ENCODE measurements at places on chromosomes 1 and 21. TPM values are rescaled to one million over a fixed set of nuclear protein-coding genes. Genes with fewer than 3 reads are reported as not detected.

DNA sequence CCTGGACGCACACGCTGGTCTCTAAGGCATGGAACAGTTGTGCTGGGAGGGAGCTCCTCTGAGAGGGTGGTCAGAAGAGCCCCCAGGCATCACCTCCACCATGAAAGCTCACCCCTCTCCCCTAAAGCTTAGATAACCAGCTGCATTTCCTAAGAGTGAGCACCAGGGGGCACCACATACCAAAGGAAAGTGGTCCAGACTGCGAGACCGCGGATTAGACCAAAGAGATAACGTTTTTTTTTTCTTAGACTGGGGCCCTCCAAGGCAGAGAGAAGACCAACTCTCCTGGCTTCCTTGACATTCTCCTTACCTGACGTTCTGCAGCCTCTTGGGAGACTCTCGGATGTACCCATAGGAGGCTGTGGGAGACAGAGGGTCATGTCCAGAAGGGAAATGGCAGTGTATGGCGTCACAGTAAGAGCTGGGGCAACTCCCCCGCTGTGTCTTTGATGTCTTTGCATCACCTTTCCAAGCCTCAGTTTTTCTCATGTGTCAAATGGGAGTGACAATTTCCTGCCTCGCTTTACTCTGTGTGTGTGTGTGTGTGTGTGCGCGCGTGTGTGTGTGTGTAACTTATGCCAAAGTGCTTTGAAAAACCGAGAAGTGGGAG, 12.3 kb upstream of the IFNLR1 start:
- H3K4me3 ChIP-seq: peak overlapping the region; percentile 30
- H3K4me1 ChIP-seq: peaks cover 30% of the 10 kb centered on the region
- DNase-seq: peak; percentile 61

DNA sequence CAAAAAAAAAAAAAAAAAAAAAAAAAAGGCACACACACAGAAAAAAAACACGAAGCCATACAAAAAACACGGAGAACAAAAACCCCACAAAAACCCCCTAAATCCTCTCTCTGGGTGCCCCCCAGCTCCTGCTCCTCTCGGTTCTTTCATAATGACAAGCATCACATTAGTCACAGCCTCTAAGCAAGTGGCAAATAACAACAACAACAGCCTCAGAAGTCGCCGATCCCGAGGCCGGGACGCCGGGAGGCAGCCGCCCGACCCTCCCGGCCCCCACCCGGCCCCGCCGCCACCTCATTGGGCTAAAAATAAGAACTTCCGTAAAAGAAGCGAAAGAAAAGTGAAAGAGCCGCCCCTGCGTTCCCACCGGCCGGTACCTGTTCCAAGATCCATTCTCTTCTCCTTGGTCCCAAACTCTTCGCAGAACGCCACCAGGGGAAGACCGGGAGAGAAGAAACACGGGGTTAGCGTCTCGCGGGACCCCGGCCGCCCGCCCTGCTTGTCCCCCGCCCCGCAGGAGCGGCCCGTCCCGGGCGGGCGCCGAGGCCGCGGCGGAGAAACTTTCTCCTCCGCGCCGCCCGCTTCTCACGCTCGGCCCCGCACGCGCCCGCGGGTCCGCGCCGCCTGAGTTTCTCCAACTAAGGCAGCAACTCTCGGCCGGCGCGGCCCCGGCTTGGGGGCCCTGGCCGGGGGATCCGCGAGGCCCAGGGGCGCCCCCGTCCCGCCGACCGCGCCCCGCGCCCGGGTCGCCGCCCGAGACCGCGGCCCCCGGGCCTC, 102.8 kb downstream of the CASZ1 start:
- peak overlapping the region; percentile 66 for H3K27ac ChIP-seq
- H3K27me3 ChIP-seq: peaks cover 20% of the 10 kb centered on the region
- peak overlapping the region; percentile 86 for H3K4me3 ChIP-seq
- no peaks in the 10 kb centered on the region for H3K36me3 ChIP-seq
- H3K4me1 ChIP-seq: peaks cover 29% of the 10 kb centered on the region

GRCh38 chr1:220271706-220272046, 577 bp downstream of the RAB3GAP2 start:
- no peak for DNase-seq
- H3K4me3 ChIP-seq: no peak overlapping the region
- H3K27ac ChIP-seq: no peak overlapping the region
- peaks cover 20% of the 10 kb centered on the region for H3K4me1 ChIP-seq

DNA sequence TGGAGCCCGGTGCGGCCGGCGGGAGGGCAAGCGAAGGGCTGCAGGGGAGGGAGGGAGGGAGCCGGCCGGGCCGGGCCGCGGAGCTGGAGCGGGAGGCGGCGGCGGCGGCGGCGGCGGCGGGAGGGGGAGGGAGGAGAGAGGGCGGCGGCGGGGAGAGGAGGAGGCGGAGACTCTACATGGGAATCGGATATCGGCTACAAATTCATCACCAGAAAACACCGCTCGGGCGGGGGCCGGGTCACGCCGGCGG, at the start of gene AKT3:
TSS of gene AKT3 (minus strand) at position 42 of the 250 bp plus-strand sequence. CDS start 7,073 bp downstream, outside the sequence.
- H3K4me1 ChIP-seq: peaks cover 20% of the 10 kb centered on the region
- H3K36me3 ChIP-seq: peaks cover 3% of the 10 kb centered on the region
- no peak for DNase-seq
- H3K4me3 ChIP-seq: peak within 1 kb of the TSS; percentile 97
- peak within 1 kb of the TSS; percentile 99 for H3K27ac ChIP-seq

Gene TMEM240
- 0.41 TPM for total RNA-seq

DNA sequence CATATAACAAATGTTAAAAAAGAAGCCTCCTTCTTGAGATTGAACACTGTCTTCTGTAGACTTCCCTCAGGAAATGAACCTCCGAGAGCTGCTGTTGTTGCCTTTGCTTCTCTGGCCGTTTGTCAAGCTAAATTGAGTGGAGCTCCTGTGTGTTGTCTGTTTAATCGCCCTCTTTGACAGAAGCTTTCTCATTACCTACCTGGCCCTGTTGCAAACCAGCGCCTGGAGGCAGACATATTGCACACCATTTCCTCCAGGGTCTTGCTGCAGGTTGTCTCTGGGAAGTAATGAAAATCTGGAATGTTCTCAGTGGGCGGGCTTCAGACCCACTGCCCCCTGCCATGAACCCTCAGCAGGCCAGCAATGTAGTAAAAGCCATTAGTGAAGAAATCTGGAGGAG, 83.3 kb downstream of the GABPA start:
- DNase-seq: no peak
- H3K36me3 ChIP-seq: no peaks in the 10 kb centered on the region
- no peak overlapping the region for H3K27ac ChIP-seq
- H3K4me1 ChIP-seq: no peaks in the 10 kb centered on the region

DNA sequence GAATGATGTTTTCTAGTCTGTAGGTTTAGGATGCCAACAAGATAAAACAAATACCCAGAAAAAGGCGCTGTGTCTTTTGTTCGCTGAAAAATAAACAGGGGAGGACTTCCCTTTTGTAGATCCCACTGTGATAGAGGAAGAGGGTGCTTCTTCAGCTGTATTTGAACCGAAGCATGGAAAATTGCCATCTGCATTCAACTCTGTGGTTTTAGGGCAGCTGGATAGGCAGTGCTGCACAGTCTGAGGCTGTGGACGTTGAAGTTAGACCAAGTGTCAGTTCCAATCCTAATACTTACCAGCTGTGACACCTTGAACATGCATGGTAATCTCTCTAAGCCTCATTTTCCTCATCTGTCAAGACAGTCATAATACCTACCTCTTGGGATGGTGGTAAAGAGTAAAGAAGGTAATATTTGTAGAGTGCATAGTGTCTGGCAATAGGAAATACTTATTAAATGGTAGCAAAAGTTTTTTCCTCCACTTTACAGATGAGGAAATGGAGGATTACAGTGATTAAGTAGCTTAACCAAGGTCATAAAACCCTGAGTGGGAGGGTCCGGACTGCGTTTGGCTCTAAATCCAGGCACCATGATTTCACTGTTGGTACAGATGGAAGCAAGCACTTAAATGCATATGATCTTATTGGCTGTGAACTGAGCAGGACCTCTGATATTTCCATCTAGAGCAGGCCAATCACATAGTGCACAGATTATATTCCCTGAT, 48.5 kb downstream of the UTP25 start:
- H3K27me3 ChIP-seq: peaks cover 22% of the 10 kb centered on the region
- H3K27ac ChIP-seq: no peak overlapping the region
- H3K4me1 ChIP-seq: no peaks in the 10 kb centered on the region
- DNase-seq: no peak
- no peaks in the 10 kb centered on the region for H3K36me3 ChIP-seq

Measured in activated T-helper 1 cell treated with anti-CD3 and anti-CD28 coated beads, Interleukin-12 subunit alpha, Interleukin-12 subunit beta, Interleukin-2, Interleukin-4 antibody, amounts not matched to agents 30 ng/mL and 10 ng/mL and 1 ng/mL, durations not matched to agents 14 hours and 24 hours and 36 hours (primary cell).